ENCODE measurements at places on chromosomes 7 and 10.

- DNase-seq, result no peak
Observed at GRCh38 chr7:111532625-111533024, 29.7 kb downstream of the IMMP2L start.

DNA sequence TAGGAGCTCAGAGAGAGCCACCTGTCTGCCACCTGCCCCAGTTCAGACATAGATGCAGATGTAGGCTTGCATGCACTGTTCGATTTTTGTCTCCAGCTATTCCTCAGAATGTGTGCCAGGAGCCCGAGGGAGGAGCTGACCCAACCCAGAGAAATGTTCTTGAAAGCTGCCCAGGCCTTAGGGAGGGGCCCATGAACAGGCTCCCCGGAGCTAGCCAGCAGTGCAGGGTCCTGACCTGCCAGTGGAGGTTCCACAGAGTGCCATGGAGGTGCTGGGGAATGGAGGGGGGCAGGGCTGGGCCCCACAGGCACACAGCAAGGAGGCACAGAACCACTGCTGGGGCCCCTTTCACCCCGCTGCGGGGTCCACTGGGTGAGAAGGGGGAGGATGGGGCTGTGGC is 29.6 kb upstream of the SFRP5 start:
- DNase-seq, result no peak

DNA sequence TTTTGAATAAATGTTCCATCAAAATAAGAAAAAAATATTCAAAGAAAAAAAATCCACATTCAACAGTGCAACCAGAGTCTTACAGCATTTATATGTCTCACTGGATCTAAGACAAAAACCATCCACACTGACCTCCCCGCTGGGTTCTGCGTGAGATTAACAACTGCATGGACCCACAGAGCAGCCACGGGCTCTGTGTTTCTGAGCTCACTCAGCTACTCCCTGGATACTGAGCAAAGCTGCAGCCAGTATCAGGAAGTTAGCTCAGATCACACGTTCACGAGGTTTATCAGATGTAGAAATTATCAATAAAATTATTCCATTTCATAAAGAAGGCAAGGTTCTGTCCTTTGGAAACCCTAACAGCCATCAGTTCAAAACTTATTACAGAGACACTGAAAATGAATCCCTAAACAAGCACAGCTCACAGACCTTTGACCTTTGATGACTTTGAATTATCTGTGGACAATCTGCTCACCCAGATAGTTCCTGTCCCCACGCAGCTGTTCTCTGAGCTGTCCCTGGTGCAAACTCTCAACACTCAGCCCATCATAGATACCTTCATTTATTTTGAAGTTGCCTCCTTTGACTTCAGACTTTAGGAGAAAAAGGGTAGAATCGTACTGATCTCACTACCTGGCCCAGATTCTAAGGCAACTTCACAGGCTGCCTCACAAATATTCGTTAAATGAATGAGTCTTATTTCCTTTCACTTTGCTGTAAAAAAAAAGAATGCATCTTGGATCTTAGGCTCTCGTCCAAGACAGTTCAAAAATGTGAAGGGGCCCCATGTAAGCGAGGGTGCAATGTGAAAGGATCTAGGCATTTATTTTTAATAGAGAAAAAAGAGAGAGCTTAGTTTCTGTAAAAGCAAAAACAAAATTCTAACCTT is 67.7 kb upstream of the SVIL start:
- no peak for DNase-seq

GRCh38 chr10:120632942-120633341 is 175.9 kb downstream of the PLPP4 start:
- no peak for DNase-seq

GRCh38 chr7:146057958-146058357 is 58.6 kb upstream of the CNTNAP2 start:
- no peak for DNase-seq

GRCh38 chr7:6290319-6290741 is 17.9 kb upstream of the CYTH3 start:
- no peak for DNase-seq

- no peak for DNase-seq
Observed at GRCh38 chr7:4939971-4940728, 18.8 kb downstream of the MMD2 start.

DNA sequence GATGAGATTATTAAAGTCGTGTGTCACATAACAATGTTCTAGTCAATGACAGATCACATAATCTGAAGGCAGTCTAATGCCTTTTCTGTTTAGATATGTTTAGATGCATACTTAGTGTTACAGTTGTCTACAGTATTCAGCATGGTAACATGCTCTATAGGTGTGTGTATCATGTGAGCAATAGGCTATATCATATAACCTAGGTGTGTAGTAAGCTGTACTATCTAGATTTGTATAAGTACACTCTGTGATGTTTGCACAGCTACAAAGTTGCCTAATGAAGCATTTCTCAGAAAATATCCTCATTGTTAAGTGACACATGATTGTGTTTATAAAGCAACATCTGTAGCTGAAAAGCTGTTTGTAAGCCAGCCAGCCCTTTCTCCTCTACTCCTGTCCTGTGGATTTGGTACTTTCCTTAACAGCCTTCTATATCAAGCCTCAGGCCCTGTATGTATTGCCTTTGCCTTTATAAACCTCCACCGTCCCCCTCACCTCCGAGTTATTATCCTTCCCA is 6.3 kb downstream of the HECTD2 start:
- DNase-seq, result no peak

- DNase-seq, result peak; percentile 81
Observed at GRCh38 chr7:26365077-26365900, 73.6 kb downstream of the SNX10 start.

- DNase-seq, result no peak
Observed at GRCh38 chr7:132672200-132672990, 96.1 kb upstream of the PLXNA4 start.

DNA sequence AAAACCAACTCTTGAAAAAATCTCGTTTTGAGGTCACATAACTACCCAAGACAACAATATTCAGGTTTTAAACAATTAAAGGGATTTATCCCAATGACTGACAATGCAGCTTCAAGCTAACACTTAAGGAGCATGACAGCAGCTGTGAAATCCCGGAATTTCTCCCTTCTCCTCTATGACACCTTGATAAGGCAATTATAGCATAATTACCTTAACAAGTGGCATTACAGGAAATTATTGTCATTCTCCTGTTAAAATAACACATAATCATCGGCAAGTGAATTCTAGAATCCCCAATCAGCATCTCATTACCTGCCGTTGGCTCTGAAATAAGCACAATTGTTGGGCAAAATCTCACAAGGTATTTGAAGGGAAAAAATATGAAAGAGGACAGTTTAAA is 417.0 kb upstream of the PFKP start:
- no peak for DNase-seq

DNA sequence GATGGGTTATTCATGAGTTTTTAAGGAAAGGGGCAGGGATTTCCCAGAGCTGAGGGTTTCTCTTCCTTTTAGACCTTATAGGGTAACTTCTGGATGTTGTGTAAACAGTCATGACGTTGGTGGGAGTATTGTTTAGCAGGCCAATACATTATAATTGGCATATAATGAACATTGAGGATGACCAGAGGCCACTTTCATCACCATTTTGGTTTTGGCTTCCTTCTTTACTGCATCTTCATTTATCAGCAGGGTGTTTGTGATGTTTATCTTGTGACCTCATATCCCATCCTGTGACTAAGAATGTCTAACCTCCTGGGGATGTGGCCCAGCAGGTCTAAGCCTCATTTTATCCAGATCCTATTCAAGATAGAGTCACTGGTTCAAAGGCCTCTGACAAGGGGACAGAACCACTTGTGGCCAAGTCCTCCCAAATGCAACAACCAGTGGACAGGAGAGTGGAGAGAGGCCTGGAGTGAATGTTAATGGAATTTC is 77.3 kb upstream of the RPA3 start:
- DNase-seq, result peak; percentile 85

DNA sequence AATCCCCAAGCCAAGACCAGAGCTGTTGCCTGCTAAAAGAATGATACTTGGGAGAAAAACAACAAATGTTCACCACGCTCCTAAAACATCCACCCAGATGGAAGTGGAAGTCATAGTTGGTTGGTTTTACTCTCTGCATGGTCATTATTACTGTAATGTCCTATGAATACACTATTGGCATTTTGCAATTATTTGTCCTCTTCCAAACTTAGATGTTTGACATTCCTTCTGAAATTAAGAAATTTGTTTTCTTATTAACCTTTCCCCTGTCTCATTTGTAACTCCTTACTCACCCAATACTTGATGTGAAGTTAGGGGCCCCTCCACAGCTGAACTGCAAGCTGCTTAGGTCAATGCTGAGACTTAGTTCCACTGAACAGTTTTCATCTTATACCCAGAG is 383.3 kb downstream of the INHBA start:
- DNase-seq, result no peak

DNA sequence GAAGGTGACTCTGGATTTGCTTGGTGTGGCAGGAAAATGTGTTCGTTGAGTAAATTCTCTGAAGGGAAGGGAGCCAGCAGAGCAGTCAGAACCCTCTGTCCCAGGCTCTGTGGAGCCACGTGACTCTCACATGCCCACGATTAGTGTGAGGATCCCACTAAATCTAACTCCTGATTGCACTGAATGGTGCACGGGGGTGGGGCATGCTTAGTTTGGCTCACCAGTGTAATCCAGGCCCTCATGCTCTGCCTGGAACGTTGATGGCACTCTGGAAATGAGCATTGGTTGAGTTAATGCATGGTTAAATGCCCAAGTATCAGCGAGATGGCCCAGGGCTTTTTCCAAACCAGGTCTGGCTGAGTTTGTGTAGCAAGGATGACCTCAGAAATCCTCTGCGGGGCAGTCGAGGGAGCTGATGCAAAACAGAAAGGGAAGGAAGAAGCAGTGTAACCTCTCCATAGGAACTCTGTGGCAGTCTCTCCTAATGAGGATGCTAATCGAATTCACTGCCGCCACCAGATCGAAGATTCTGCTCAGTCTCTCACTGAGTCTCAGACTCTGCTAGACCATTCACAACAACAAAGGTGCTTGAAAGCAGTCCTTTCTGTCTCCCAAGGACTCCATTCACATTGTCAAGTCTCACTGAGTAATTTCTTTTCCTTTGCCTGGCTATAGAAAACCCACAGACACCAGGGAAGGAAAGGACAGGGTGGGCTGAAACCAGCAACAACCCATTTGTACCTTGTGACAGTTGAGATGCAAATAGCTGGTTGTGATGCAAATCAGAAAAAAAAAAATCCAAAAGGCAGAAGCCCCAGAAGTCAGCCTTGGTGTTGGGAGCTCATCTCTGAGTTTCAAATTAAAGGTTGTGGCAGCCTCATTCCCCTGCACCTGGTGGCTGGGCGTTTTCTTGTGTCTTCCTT is 98.1 kb downstream of the C10orf105 start:
- DNase-seq, result no peak

- no peak for DNase-seq
Observed at GRCh38 chr10:71597821-71598498, 121.6 kb downstream of the C10orf105 start.

- DNase-seq, result no peak
Observed at GRCh38 chr7:29243910-29244655, 49.5 kb downstream of the CHN2 start.

DNA sequence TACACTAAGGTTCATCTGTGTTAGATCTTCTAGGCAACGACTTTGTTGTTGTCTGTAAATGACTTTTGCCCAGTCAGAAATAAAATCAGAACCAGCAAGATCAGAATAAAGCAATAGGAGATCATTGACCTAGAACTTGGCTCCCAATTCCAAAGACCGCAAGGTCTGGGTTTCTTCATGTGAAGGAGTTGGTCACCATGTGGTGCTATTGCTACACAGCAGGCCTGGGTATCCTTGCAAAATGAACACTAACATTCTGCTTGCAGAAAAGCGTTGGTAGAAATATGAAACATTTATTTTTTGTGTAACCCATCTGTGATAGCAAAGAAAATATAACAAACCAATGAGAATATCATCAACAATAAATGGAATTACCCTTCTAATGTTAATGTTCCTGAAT is 831.0 kb downstream of the NXPH1 start:
- no peak for DNase-seq

- no peak for DNase-seq
Observed at GRCh38 chr10:11118686-11119085, 101.0 kb downstream of the CELF2 start.

DNA sequence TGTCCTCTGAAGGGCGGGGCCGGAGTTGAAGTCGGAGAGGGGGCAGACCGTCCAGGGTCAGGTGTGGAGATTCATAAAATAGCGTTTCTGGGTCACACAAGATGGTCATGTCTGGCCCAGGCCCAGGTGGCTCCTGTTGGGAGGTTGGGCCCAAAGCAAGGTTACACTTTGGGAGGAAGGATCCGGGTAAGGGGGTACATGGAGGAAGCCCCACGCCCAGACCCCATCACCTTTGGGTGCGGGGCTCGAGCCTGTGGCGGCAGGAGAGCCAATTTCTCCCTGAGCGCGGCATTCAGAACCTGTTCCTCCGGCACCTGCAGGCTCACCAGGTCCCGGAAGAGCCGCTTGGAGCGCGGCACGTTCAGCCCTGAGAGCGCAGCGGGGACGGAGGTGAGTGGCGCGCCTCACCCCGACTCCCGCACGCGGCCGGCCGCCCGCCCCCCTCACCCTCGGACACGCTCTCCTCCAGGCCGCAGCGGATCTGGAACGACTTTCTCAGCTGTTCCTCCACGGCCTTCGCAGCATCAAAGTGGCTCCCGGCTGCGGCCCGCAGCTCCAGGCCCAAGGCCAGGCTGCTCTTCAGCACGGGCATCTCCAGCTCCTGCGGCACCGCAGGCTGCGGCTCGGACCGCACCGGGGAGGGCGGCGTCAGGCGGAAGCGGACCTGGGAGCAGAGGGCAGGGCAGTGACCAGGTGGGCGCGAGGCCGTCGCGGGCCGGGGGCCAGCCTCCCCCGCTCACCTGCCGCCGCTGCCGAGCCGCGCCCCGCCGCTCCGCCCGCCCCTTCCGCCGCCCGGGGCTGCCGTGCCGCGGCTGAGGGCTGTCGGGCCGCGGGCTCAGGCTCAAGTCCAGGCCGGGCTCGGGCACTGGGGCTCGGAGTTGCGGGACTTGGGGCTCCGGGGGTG is 644 bp downstream of the PPP1R35 start:
- peak; percentile 16 for DNase-seq

DNA sequence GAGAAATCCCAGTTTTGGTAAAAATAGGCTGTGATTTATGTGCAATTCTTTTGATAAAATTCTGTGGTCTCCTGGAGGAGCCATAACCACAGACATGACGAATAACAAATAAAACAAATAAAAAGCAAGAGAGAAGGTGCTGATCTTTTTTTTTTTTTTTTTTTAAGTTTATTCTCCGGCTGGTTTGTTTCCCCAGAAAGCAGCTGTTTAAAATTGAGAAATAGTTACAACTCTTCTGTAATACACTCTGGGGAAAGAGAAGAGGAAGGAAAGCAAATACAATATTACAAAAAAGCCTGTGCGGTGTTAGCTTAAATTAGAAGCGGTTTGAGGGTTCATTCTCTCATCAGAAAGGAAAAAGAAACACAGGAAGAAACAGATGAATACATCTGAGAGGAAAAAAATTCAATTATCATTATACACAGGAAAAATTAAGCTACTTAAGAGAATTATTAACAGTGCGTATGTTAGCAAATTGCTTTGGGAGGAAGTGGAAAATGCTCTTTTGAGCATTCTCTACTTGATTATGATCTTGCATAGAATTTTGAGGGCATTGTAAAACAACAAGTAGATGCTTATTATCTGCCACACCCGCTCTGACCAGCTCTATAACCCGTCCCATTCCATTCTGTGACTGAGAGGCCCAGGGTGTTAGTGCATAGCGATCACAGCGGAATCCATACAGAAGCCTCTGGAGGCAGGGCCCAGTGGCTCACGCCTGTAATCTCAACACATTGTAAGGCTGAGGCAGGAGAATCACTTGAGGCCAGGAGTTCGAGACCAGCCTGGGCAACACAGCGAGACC is 40.6 kb upstream of the WAC start:
- DNase-seq, result no peak
